ENCODE measurements at places on chromosomes 2 and 18. TPM values are rescaled to one million over a fixed set of nuclear protein-coding genes. Genes with fewer than 3 reads are reported as not detected.

SERPINB4 gene
- total RNA-seq: not detected

KLHL29 gene
- 5.6 TPM for total RNA-seq

CYP27C1 gene
- not detected for total RNA-seq

HTR2B gene
- not detected for total RNA-seq

ZNF396 gene
- total RNA-seq: 5.8 TPM

BMP10 gene
- total RNA-seq: not detected

APOB gene
- not detected for total RNA-seq

DNAH7 gene
- total RNA-seq: not detected

COL6A3 gene
- total RNA-seq: 2.7 TPM

SIX3 gene
- not detected for total RNA-seq

ACOXL gene
- total RNA-seq: 0.56 TPM

GATA6 gene
- not detected for total RNA-seq

EMILIN1 gene
- total RNA-seq: 0.73 TPM

SRSF7 gene
- total RNA-seq: 503 TPM

TRIP12 gene
- 237 TPM for total RNA-seq

UGT1A5 gene
- total RNA-seq: not detected

RESP18 gene
- total RNA-seq: not detected

CELF4 gene
- total RNA-seq: not detected

CRYGC gene
- not detected for total RNA-seq

PCBP1 gene
- total RNA-seq: 368 TPM

TYMS gene
- total RNA-seq: 0.85 TPM

VSNL1 gene
- not detected for total RNA-seq

TMEM178A gene
- total RNA-seq: not detected

CYTIP gene
- total RNA-seq: 322 TPM
